Activated CD4-positive, alpha-beta T cell treated with anti-CD3 and anti-CD28 coated beads, Interleukin-10, Interleukin-2, amounts not matched to agents 100 ng/mL and 50 ng/mL, durations not matched to agents 16 hours and 8 hours (primary cell): ENCODE measurements at places on chromosomes 12 and 14.

DNA sequence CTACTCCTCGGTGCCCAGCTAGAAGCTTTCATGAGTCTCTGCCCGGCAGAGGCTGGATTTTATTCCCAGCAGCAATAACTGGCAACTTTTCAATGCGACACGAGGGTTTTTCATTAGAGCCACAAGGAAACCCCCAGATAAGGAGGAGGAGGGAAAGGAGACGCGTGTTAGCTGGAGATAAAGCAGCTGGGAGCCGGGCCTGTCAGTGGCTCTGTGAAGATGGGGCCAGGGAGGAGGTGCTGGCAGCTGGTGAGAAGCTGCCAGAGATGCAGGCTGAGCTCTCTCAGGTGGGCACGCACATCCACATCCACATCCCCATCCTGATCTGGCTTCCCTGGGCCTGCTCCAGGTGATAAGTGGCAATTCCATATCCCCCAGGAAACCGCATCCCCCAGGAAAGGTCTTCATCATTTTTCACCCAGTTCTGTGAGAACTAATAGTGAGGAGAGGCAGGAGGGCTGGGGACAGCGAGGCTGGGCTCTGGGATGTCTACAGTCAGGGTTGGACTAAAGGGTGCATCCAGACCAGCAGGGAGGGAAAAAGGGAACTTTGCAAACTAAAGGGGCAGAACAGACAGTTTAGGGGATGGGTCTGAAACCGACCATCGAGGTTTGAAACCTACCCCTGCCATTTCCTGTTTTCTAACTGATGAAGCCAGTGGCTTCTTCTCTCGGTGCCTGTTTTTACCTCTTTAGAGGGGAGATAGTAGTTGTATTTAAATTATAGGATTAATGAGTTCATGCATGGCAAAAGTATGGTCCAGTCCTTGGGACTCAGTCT lies 413.2 kb downstream of the DPF3 start:
- DNase-seq: peak; percentile 26

DNA sequence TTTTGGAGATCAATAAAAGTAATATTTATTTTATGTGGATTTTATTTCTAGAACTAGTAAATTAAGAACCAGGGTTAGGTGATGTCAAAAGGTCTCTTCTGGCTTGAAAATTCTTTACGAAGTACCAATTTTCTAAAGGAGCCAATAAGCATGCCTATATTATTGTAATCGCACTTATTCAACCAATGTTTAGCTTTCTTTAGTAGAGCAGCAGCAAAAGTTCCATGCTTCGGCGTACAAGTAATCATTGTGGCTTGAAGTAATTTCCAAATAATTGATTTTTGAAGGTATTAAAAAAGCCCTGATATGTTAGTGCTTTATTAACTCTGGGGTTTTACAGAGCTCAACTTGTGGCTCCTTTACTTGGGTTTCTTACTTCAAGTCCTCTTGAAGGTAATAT lies 3.4 kb downstream of the RMST start:
- DNase-seq: no peak

GRCh38 chr14:22379727-22380126 lies 209.3 kb downstream of the DAD1 start:
- no peak for DNase-seq

DNA sequence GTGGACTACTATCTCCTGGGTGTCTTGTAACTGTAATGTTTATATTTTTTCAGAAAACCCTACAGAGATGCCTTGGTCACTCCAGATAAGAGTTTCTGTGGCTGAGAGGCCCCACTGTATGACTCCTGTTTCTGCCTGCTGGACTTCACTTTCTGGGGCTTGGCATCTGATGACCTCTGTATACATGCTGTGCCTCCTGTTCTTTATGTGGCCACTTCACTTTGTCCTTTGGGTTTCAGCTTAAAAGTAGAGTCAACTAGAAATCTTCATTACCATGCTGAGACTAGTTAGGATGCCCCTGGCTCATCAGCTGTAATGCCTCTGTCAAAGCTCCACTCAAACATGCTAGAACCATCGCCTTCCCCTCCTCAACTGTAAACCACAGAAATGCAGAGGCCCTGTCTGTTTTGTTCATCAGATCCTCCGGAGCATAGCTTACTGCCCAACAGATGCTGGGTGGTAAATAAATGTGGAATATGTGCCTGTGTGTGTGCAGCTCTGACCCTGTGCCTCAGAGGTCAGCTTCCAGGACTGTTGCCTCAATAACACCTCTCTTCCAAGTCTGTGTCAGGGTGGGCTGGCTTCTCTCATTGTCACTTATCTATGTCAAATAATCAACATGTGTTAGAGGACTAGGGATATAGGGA lies 25.5 kb downstream of the ZNF664 start:
- no peak for DNase-seq

DNA sequence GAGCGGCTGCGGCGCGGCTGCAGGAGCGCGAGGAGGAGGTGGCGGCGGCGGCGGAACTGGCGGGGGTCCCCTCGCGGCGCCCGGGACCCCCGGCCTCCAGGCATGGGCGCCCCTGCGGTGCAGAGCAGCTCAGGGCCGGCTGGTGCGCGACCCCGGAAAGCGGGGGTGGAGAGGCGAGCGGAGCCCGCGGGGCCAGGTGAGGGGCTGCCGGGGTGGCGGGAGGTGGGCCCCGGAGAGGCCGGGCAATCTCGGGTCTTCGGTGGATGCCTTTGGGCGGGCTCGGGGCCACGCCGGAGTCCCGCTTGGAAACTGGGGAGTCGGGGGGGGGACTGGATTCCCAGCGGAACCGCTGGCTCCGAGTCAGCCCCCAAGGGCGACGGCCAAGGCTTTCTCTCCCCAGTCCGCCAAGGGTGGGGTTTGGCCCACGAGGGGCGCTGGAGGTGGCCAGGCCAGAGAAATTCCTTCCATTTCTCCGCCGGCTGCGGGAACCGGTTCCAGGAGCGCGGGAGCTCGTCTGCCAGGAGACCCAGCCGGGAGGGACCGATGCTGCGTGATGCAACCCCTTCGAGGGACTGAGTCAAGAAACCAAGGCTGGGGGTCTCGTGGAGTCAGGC lies 13.9 kb upstream of the NR4A1 start:
- no peak for DNase-seq
